ENCODE measurements at places on chromosomes 2 and 18.

GRCh38 chr2:121969166-121969565 is 213.7 kb downstream of the TSN start:
- no peak for DNase-seq

DNA sequence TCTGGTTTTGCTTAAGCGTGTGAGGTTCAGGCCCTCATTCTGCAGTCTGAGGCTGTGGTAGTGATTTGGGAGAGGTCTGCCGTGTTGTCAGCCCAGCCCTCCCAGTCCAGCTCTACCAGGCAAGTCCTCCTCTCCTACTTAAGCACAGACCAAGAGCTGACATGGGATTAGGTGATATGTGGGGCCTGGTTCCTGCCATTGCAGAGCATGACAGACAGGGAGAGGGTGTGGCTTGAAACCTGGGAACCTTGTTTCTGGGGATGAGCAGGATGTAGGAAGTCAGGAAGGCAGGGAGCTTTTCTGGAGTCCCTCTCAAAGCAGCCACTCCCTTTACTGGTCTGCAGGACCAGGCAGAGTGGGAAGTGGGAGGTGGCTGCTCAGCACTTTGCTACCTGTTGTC is 38.6 kb downstream of the PTPRM start:
- DNase-seq, result no peak

DNA sequence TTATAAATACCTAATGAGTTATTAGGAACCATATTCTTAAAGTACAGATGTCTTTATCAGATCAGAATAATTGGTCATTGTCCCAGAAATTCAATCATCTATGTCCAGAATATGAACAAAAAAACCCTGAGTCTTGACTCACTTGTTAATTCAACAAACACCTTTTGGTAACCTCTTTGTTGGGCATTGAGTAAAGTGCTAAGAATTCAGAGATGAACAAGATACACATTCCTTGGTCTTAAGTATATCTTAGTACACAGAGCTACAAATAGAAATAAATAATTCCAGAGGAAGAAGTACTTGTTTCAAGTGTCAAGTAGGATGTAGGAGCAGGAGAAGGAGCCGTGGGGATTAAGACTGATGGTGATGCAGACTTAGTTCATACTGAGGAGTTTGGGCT is 798.1 kb downstream of the CPS1 start:
- no peak for DNase-seq

- DNase-seq, result no peak
Observed at GRCh38 chr18:12960395-12960794, 12.6 kb downstream of the SEH1L start.

GRCh38 chr2:191947235-191947634 is 100.3 kb upstream of the CAVIN2 start:
- DNase-seq, result no peak

DNA sequence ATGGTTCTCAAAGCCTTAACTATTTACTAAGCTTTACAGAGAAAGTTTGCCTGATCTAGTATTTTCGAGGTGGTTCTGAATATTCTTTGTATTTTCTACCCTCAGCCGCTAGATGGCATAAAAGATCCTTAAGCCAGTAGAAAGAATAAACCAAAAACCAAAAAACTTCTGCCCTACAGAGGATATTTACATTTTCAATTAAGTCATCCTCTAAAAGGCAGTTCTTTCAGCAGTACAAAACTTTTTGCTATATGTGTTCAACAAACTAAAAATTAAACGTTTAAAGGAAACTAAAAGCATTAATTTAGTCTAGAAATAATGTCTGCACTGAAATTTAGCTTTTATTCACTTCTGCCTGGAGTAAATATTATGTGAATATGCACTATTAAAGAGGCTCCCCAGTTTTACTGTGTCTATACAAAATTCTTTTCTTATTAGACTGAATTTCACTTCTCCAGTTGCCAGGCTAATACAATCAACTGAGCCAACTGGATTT is 297.5 kb downstream of the PIEZO2 start:
- DNase-seq, result no peak

DNA sequence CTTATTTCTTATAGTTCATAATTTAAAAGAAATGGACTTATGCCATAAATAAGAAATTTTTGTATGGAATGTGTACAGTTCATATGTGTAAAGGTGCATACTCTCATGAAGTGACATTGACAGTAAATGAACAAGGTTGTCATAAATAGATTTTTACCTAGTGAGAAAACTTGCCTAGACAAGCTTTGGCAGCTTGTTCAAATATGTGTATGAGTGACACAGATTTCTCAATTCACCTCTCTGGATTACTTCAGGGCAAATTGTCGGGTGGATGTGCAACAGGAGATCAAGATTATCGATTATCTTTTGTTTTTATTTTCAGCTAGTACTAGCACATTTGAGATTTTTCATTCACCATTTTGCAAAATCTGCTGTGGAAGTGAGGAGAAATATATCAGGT is 758.1 kb upstream of the ACVR2A start:
- no peak for DNase-seq

DNA sequence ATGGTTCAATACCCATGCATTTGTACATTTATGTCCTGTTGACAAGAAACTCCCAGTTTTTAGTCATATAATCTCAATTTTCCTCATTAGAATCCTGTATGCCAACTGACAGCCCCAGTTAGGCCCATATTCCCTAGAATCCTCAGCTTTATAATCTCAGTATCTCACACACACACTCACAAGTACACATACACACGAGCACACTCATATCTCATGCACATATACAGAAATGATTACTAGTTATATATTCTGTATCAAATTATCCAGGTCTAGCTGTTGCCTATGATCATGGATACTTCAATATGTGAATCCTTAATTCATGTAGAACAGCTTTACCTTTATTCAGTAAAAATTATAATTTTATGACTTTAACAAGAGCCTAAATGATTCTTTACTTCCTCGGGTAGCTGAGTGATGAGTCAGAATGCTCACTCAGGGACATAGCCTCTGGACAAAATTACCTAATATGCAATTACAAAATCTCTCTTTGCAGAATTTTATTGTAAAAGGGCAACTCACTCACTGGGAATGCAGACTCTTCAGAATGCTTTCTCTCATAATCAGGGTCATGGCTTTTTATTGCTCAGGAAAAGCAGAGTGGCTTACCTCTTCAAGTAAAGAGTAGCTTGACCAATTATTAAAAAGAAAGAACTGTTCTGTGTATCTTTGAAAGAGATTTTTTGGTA is 193.6 kb upstream of the PIK3C3 start:
- DNase-seq, result no peak

DNA sequence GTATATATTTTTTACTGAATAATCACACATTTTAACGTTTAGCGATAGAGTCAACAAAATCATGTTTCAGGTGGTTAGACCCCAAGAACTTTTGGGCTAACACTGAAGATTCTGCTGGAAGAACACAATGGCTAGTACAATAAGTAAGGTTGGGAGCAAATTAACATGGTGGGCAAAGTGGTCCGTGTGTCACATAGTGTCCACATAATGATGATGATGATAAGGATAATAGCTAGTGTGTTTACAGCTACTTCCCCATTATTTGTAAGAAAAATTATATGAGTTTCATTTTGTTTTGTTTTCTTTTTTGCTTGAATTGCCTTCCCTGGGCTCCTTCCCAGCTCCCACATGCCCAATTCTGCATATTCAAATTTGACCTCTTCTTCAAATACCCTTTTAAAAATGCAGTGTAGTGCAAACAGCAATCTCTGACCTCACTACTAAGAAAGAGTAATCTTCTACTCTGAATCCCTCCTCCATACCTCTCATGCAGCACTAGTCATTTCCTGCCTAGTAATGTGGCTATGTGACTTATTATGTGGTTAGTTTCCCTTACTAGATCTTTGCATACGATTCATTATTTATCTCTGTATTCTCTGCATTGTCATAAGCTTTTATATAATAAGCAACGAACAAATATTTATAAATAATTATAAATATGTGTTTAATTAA is 16.9 kb upstream of the VPS54 start:
- no peak for DNase-seq

- no peak for DNase-seq
Observed at GRCh38 chr2:135586148-135586547, 54.9 kb downstream of the R3HDM1 start.

DNA sequence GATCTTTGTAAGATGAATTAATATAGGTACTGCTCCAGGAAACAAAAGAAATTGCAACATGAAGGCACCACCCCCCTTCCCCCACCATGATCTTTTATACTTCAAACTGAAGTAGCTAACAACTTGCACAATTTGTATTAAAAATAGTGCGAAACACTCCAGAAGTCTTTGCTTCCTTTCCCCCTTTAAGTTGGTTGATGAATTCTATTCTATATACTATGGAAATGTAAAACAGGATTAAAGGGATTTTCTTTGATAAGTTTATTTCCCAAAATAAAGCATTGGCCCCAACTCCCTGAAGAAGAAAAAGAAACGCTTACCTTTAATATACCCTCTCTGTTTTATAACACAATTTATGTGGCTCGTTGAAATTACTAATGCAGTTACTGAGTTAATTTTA is 227.1 kb downstream of the ARHGAP15 start:
- no peak for DNase-seq

DNA sequence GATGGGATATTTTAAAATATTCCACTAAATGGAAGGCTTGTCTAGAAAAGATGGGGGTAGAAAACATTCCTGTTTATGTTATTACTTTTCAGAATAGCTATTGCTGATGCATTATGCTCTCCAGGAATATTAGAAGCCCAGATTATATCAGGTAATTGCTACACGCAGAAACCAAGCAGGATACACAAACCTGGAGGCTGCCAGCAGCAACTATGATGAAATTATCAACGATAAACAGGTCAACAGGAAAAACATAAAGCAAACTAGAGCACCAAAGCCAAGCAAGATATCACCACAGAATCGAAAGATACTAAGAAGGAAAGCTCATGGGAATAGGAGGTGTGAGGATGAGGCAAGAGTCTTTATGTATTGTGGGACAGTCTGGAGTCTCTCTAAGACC is 113.2 kb upstream of the SPATS2L start:
- no peak for DNase-seq

GRCh38 chr18:78525366-78526111 is 454.1 kb upstream of the SALL3 start:
- no peak for DNase-seq

DNA sequence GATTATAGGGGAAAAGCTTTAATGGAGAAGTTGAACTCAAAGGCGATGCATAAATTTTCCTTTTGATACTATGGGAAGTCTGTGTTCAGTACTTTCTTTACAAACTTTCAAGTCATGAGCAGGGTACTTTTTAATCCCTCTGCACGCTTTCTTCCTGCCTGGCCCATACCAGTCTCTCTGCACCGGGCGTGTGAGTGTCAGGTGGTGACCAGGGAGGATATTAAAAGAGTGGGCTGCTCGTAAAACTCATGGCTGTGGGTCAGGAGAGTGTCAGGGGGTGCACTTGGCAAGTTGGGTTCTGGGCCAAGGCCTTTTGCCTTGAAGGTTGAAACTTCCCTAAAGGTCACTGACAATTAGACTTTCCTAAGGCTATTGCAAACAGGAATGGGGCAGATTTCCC is 367.8 kb downstream of the GPD2 start:
- no peak for DNase-seq
